Stimulated activated CD8-positive, alpha-beta memory T cell treated with anti-CD3 and anti-CD28 coated beads, Interleukin-7, amount 100 ng/mL, for 4 hours (primary cell): ENCODE measurements at places on chromosomes 16 and 17.
A peak's percentile ranks its signal among the peaks of the same experiment; 100 is the strongest.

GRCh38 chr16:80507538-80507937 is 33.3 kb upstream of the DYNLRB2 start:
- DNase-seq, result no peak

DNA sequence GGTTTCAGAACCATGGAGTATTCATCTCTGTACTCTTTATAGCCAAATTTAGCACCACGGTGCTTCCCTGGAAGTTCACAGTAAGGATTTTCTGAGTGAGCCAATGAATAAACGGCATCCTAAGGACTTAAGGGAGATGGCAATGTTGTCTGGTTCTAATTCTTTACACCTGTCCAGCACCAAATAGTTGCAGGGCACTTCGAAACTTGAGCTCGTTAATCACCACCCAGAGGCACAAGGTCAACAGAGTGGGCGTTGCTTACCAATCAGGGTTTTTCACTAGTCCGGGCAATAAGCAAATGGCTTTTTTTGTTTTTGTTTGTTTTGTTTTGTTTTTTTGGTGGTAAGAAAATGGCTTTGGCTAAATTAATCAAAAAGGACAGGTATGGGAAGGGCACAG is 28.2 kb upstream of the TMEM220 start:
- DNase-seq, result no peak

- DNase-seq, result peak; percentile 73
Measured at GRCh38 chr17:76385892-76386786, 1.7 kb downstream of the SPHK1 start.

GRCh38 chr16:21646721-21647561 is 5.5 kb downstream of the IGSF6 start:
- peak; percentile 77 for DNase-seq

DNA sequence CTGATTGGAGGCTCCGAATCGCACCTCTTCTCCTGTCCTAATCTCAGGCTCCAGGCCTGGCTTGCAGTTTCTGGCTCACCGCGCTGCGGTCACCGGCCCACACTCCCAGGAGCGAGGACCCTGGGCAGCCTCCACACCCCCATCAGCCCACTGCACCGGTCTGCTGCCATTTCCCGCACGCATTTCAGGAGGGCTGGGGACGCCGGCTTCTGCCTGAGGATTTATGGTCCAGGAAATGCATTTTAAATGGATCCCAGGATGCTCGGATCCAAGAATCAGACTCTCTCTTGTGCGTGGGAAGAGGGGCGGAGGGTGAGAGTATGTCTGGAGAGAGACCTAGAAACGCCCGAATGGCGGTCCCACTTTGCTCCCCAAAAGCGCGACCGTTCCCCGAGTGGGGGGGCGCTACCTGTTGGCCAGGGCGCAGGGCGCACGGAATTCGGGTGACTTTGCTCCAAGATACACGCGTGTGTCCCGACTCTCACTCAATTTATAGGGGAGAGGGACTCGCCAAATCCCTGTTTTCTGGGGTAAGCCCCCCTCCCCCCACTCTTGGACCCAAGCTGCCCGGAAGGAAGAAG is 817 bp upstream of the JPH3 start:
- DNase-seq, result no peak

DNA sequence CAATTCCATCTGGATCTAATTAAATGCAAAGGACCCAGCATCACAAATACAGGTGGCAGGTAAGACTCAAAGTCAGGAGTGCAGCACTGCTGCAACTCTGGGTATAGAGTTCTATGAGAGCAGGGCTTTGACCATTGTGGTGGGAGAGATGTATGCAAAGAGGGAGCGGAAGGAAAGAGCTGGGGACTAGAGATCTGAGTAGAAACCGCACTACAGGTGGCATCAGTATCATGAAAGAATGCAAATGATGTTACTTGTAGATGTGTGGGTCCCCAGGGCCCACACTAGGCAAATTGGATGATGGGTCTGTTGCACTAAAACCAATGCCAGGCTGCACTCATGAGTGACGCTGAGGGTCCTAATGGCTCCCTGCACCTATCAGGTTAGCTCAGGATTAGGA is 287.1 kb upstream of the ASIC2 start:
- DNase-seq, result no peak

DNA sequence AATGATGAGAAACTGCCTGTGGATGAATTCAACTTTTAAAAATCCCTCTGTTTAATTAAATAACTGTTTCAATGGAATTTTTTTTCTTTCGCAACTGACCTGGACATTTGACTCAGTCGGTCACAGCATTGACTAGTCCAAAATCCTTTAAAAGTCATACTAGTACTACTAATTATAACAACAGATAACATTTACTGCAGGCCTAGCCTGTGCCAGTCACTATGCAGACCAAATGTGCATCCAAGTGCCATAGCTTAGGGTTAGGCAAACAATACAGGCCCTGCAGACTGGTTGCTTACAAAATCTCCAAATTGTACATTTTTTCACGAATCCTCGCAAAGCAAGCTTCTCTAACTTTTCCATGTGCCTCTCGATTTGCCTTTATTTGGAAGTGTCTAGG is 56.6 kb downstream of the MYOCD start:
- DNase-seq, result no peak

GRCh38 chr17:15285466-15285865 is 20.3 kb upstream of the PMP22 start:
- no peak for DNase-seq

GRCh38 chr17:48576479-48577309 is 1.5 kb downstream of the HOXB4 start:
- DNase-seq, result no peak

DNA sequence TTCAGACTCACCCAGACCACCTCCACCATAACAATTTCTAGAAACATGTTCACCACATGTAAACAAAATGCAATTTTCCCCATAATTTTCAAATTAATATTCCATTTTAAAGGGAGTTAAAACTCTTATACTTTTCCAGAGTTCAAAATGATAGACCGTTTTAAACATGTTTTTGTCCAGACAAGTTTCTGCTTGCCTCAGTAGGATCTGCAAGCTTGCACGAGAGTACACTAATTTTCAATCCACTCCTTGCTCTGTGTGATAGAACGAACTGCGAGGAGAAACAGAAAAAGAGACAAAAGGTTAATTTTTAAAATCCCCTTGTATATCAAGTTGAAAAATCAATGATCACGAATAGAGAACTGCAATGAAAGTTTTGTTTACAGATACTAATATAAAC is 7.1 kb downstream of the FAHD1 start:
- DNase-seq, result no peak

- DNase-seq, result no peak
Measured at GRCh38 chr17:17001076-17001777, 29.3 kb upstream of the TNFRSF13B start.

GRCh38 chr17:78032166-78032565 is 73.7 kb downstream of the TNRC6C start:
- DNase-seq, result no peak

DNA sequence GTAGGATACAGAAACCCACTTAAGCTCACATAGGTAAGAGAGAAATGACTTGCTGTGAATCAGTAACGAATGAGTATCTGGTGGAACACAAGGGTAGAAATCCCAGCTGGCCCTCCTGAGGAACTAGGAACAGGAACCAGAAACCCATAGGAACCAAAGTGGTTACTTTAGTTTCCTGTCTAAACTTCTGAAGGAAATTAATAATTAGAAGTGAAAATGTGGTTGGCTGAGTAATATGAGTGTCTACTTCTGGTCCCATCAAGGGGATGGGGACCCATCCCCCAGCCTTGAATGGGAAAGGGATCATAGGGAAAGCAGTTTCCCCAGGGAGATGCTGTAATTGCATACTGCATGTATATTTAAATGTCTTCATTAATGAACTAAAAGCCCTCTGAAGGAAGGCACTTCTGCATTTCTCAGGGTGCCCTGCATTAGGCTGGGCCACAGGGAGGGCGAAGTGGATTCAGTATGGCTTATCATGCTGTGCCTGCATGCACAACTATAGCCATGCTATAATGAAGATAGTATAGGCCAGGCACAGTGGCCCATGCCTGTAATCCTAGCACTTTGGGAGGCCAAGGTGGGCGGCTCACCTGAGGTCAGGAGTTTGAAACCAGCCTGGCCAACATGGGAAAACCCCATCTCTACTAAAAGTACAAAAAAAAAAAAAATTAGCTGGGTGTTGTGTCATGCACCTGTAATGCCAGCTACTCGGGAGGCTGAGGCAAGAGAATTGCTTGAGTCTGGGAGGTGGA is 45.6 kb downstream of the CYB5B start:
- no peak for DNase-seq

- DNase-seq, result peak; percentile 72
Measured at GRCh38 chr16:50266337-50267091, at the start of gene ADCY7. Gene ADCY7 (plus strand): TSS chr16:50266551. CDS start chr16:50288180, 21,629 bp downstream.

DNA sequence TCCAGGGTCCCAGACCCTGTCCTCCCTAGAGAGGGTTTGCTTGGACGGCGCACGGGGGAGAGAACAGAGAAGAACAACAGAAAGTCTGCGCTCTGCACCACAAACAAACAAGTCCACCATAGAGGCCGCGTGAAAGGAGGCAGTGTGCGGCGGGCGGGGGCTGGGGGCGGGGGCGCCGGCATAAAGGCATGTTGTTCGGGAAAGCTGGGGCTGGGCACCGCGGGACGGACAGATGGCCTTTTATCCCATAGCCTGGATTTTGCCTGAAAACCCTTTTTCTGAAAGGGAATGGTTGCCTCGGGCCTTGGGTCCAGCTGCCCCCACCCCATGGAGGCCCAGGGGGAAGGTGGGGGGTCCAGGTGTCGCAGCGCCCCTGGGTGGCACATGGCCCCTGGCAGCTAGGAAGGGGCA is 26.0 kb downstream of the FA2H start:
- no peak for DNase-seq

- DNase-seq, result no peak
Measured at GRCh38 chr17:39722965-39723848, 7.1 kb downstream of the MIEN1 start.

GRCh38 chr16:83807327-83807709 is 460 bp upstream of the HSBP1 start:
- DNase-seq, result no peak

- no peak for DNase-seq
Measured at GRCh38 chr17:45288825-45289224, 26.9 kb upstream of the SPATA32 start.

GRCh38 chr16:57689762-57690558 is 4.6 kb upstream of the DRC7 start:
- peak; percentile 2 for DNase-seq

DNA sequence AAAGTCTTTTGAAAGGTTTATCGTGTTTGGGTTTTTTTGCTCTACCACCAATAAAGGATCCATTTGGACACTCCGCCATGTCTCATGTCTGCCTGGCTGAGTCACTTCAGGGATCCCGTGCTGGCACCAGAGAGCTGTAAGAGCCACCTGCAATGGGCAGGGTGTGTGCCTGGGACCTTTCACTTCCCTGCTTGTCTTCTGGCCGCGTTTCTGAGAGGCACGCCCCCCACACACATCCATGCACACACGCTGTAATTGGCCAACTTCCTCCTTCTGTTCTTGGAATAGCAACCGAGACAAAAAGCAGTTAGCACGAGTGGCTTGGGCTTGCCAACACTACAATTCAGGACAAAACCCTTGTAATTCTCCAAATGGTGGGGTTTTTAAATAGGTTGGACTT is 9.8 kb upstream of the SOST start:
- no peak for DNase-seq

DNA sequence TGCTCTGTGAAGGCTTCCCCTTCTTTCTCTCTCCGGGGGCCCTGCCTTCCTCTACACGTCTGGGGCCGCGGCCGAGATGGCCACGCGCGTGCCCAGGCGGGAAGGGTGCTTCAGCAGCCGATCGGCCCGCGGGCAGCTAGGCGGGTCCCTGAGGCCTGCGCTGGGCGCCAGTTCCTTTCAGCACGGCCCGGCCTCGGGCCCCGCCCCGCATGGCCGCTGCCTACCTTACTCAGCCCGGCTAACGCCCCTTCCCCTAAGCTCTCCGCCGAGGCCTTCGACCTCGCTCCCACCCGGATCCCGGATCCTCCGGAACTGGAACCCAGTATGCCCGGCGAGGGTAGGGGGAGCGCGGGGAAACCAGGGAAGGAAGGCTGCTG is 335 bp downstream of the TMEM11 start:
- peak; percentile 35 for DNase-seq
